ENCODE measurements at places on chromosomes 5 and 9. TPM values are rescaled to one million over a fixed set of nuclear protein-coding genes. Genes with fewer than 3 reads are reported as not detected.
A peak's percentile ranks its signal among the peaks of the same experiment; 100 is the strongest.

TRIM36 gene
- 20.0 TPM for total RNA-seq

- no peak for DNase-seq
These were observed 136.8 kb downstream of the CFAP90 start for GRCh38 chr5:7714119-7714518.

GRCh38 chr5:32507738-32508434 is 63.3 kb upstream of the ZFR start:
- no peak for DNase-seq

SOX30 gene
- not detected for total RNA-seq

- no peak for DNase-seq
These were observed 49.4 kb downstream of the TRPM6 start for GRCh38 chr9:74838351-74838750.

DNA sequence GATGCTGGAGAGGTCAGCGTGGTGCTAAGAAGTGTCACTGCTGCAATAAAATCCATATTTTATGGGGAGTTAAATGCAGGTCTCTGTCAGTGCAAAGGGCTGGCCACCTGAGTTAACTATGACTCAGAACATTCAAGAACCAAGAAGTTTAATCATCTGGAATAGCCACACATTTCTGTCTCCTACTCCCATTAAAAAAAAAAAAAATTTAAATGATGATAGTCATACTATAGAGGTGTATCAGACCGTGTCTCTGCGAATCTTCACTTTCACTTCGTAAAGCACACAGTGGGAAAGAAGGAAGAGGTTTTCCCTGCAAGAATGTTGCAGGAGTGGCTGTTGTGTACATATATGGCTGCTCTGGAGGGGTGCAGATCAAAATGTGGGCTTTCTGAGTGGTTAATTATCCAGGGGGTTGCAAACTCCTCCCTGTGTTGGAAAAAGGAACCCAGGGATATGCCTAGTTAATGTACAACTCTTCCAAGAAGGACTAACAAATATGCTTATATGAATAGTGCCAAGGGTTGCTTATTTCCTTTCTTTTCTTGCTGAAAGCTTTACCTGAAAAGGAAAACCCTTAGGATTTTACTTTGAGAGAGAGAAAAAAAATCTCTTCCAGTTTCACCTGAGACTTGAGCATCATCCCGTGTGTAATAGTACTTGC is 1.5 kb downstream of the CDH6 start:
- no peak for DNase-seq

DNA sequence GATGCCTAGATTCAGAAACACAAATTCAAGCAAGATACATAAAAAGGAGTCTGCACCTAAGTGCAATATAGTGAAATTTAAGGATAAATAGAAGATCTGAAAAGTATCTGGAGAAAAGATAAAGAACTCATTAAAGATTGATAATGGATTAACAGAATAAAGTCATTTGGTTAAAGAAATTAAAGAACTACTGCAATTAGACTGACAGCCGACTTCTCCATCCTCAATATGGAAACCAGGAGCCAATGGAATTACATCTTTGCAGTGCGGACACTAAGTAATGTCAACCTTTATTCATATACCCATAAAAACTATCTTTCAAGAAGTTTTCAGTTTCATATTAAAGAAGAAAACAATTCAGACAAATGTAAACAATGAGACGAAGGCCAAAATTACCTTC is 81.0 kb downstream of the MRPL36 start:
- no peak for DNase-seq

DNA sequence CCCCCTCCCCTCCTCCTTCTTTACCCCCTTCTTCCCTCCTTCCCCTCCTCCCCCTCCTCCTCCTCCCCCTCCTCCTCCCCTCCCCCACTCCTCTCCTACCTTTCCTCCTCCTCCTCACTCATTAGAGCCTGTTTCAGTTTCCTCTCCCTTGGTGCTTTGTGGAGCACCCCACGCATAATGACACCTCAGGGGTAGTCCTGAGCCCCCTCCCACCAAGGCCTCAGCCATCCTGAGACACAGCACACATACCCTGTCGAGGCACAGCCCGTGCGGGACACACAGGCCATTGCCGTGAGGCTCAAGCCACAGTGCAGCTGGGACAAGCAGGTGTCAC is 35.4 kb downstream of the HK3 start:
- DNase-seq: no peak

GRCh38 chr9:89985068-89985467 is 380.3 kb downstream of the GADD45G start:
- DNase-seq: no peak

DNA sequence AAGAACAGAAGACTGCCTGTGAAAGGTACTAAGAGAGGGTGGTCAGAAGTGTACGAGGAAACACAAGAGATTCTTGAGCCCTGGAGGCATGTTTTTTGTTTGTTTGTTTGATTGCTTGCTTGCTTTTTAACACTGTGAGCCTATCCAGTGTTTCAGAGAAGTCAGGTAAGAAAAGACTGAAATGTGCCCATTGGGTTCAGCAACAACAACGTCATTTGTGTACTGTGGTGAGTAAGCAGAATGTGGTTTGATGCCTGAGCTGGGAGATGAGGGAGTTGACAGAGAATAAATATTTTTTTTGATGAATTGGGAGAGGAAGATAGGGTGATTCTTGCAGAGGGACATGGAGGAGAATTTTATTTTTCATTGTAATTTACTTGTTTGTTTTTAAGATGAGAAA is 73.1 kb downstream of the RPS23 start:
- peak; percentile 39 for DNase-seq

GRCh38 chr9:33697171-33697570 is 98.2 kb upstream of the PRSS3 start:
- DNase-seq: no peak

SUSD1 gene
- 1.8 TPM for total RNA-seq

DNA sequence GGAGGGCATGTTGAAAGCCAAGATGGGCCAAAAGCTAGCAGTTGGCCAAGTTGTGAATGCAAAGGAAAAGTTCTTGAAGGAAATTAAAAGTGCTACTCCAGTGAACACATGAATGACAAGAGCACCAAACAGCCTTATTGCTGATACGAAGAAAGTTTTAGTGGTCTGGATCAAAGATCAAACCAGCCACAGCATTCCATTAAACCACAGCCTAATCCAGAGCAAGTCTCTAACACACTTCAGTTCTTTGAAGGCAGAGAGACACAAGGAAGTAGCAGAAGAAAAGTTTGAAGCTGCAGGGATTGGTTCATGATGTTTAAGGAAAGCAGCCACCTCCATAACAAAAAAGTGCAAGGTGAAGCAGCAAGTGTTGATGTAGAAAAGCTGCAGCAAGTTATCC is 71.6 kb downstream of the ERCC6L2 start:
- DNase-seq: no peak

GRCh38 chr5:87389296-87390034 is 23.3 kb downstream of the CCNH start:
- DNase-seq: no peak

GRCh38 chr5:145982572-145983318 is 46.4 kb downstream of the SH3RF2 start:
- DNase-seq: no peak

LMX1B gene
- 0.64 TPM for total RNA-seq

- no peak for DNase-seq
These were observed 8.4 kb upstream of the SLC6A3 start for GRCh38 chr5:1453613-1454012.

GRCh38 chr9:26975728-26976707 is 19.8 kb downstream of the IFT74 start:
- DNase-seq: peak; percentile 6

DNA sequence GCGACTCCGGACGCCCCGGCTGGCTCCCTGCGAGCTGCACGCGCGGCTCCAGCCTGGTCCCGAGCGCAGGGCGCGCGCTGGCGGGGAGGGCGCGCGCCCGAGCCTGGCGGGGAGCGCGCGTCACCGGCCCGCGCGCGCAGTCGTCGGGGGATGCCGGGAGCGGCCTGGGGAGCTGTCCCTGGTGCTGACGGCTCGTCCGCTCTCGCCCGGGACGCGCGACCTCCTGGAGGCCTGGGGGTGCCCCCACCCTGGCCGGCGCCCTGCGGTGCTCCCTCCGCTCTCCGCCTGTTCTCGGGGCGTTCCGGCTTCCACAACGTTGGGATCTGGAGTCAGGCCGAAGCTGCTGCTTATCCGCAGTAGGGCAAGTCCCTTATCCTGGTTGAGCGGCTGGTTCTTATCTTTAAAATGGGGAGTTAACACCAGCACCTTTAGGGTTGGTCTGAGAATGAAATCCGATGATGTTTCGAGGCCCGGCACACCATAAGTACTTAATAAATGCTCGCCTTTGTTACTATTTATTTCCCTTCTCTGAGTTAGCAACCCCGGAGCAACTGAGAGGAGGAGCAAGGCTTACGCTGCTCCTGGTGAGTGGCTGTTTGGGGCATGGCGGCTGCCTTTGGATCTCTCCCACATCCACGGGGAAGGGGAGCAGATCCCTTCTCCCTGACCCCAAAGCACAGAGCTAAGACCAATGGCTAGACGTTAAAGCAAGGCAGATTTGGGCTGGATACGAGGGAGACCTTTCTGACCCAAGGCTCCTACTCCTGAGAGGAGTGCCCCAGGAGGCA is at the start of gene FAM163B:
FAM163B (minus strand) TSS at position 79 of the 788 bp plus-strand sequence. CDS start 29,166 bp downstream, outside the sequence.
- no peak for DNase-seq

GRCh38 chr9:21836437-21837161 is 34.2 kb downstream of the MTAP start:
- DNase-seq: no peak

- no peak for DNase-seq
These were observed 7.2 kb upstream of the POU4F3 start for GRCh38 chr5:146331423-146331822.

DNA sequence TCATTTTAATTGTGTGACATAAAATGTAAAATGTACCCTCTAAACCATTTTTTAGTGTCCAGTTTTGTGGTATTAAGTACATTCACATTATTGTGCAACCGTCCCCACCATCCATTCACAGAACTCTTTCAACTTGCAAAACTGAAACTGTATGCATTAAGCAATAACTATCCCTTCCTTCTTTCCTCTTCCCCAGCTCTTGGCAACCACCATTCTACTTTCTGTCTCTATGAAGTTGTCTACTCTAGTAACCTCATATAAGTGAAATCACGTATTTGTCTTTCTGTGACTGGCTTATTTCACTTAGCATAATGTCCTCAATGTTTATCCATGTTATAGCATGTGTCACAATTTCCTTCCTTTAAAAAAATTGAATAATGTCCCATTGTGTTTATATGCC is 142.4 kb downstream of the C9orf152 start:
- no peak for DNase-seq

- DNase-seq: no peak
These were observed 26.8 kb downstream of the ASS1 start for GRCh38 chr9:130471411-130472183.

DNA sequence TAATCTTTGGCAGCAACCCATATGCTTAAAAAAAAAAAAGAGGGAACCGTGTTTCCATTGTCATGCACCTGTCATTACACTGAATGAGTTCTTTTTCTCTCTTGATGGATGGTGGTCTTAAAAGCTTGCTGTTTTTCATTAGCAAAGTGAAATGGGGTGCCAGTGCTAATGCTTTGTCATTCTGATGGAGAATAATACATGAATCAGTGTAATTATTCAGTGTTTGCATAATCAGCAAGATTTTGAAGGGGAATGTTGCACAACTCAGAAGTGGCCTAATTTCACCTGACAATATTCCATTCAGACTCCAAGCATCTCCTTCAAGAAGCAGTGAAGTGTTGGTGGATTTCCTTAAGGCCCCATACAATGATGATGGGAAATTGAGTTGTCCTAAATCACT is 38.1 kb downstream of the MAP1B start:
- no peak for DNase-seq

- DNase-seq: no peak
These were observed 1409.7 kb upstream of the CDH18 start for GRCh38 chr5:21397693-21398092.

FST gene
- 13.6 TPM for total RNA-seq

DNA sequence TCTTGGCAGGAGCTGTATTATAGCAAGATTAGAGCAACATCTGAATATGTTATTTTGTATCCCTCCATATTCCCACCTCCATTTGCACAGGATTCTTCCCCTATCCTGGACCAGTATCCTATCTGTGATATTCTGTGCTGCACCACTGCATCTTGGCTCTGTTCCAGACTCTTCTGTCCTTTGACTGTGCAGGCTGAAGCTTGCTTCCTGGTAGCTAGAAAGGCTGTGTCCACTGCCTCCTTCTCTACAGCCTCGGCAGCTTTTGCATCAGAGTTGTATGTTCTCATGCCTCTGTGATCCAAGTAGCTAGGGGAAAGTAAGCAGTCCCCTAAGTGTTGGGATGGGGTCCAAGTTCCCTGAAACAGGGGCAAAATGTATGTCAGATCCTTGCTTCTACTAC is 104.1 kb downstream of the GAS1 start:
- no peak for DNase-seq

GRCh38 chr9:14433351-14434157 is 119.6 kb upstream of the NFIB start:
- DNase-seq: peak; percentile 71

- DNase-seq: no peak
These were observed 11.8 kb downstream of the NDFIP1 start for GRCh38 chr5:142120247-142120935.

- DNase-seq: peak; percentile 74
These were observed 616 bp upstream of the ENC1 start for GRCh38 chr5:74640954-74641734.

- no peak for DNase-seq
These were observed 150.0 kb downstream of the ARL15 start for GRCh38 chr5:54160329-54160728.

DNA sequence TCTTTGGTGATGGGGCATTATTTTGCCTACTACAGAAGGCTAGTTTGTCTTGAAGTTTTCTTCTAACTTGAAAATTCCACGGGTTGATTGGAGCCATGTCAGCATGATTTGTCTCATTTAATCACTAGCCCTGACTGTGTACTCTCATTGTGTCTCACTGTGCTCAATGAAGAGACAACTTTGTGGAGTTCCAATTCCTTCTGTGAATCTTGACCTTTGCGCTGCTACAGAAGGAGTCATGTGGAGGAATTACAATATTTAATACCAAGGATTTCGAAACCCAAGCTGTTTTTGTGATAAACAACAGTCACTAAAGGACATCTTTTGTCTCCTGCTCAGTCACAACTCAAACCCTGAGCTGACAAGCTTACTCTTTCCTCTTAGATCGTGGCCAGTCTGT is 98.6 kb upstream of the ACTBL2 start:
- DNase-seq: no peak

GRCh38 chr5:73540192-73540591 is 25.2 kb downstream of the ANKRA2 start:
- peak; percentile 67 for DNase-seq

PKN3 gene
- 2.8 TPM for total RNA-seq

DNA sequence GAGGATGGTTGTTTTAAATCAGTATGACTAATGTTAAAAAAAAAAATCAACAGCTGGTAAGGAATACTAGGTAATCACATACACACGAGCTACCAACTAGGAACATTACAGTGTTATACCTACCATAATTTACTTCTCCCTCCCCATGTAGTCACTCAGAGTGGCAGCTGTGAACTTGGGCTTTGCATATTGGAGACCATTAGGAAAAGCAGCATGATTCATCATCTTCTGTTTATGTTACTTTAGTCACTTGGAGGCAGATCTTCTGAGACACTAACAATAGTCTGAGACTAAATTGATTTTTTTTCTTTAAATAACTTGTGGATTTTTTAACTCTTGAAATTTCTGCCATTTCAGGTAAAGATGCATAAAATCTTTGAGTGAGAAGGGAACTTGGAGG is 141.5 kb upstream of the NR4A3 start:
- peak; percentile 58 for DNase-seq
